Hindlimb muscle (tissue), 1 donor: ENCODE measurements at places on chromosomes 7 and 10.

DNA sequence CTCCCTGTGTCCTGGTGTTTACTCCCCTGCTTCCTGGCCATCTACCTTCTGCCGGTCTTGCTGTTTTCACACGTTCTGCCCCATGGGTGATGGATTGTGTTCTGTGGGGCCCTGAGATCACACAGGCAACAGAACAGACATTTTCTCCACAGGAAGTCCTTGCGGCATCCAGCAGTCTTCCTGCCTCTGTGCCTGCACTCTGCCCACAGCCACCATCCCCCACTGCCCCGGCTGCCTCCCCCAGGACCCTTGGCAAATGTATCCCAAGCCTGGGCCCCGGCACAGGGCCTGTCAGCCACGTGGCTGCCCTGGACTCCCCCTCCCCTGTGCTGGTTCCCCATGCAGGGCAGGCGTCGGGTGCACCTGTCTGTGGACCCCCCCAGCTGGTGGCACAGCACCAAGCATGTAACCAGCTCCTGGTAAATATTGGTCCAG, 184.2 kb downstream of the WDR37 start:
- DNase-seq, result no peak

- no peak for DNase-seq
Observed at GRCh38 chr10:46097576-46098317, 51.7 kb upstream of the MSMB start.

DNA sequence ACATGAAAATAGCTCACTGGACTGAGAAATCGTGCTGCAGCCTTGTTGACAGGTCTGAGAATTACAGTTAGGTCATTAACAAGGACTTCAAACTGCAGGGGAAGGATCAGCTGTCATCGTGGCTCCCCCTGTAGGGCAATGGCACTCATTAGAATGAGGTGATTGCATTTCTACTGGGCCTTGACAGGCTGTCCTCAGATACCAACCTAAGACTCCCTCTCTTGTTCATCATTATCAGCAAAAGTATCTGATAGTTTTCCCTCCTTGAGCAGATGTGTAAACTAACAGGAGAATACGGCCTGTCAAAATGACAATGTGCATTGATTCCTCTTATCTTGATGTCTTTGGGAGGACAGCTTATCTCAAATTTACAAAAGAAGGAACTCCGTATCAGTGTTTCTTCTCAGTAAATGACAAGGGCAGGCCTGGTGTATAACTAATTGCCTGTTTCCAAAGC, 648.5 kb upstream of the LRRN3 start:
- DNase-seq, result no peak

DNA sequence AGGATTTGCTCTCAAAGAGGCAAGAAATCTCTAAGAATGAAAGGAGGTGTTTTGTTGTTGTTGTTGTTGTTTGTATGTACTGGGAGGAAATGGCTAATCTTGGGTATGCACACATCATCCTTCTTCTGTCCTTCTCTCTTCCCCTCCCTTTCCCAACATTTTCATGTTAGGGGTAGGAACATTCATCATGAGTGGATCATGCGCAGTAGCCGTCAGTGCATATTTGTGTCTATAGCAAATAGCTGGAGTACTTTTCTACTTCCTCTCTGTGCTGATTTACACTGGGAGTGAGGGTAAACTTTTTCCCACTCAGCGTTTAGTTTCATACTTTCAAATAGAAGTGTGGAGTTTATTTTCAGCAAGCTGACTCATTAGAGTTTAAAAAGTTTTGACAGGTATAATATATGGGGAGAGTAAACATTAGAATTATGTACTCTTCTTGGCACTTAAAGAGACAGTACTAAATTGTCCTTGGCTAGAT, 80.5 kb upstream of the PRKG1 start:
- no peak for DNase-seq

- DNase-seq, result no peak
Observed at GRCh38 chr10:130739016-130739756, 572.3 kb downstream of the TCERG1L start.

- DNase-seq, result no peak
Observed at GRCh38 chr7:113338071-113338696, 219.8 kb upstream of the SMIM30 start.

GRCh38 chr7:22758576-22758975, 31.6 kb downstream of the IL6 start:
- DNase-seq, result no peak

DNA sequence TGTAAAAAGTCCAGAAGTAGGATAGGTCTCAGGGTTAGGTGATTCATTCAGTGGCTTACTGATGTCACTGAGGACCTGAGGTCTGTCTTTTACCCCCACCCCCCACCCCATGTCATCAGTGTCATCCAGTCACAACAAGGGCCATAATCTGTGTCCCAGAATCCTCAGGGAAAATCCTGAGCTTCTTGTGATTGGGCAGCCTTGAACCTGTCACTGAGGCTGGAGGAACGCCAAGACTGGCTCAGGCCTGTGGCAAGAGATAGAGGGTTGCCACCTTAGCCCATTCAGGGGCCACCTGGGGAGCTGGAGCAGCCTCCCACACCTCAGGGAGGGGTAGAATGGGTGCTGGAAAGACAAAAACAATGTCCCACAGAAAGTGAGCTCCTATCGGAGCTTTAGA, 29.7 kb downstream of the NUB1 start:
- DNase-seq, result no peak

- no peak for DNase-seq
Observed at GRCh38 chr7:1358376-1359050, 100.8 kb downstream of the MICALL2 start.

DNA sequence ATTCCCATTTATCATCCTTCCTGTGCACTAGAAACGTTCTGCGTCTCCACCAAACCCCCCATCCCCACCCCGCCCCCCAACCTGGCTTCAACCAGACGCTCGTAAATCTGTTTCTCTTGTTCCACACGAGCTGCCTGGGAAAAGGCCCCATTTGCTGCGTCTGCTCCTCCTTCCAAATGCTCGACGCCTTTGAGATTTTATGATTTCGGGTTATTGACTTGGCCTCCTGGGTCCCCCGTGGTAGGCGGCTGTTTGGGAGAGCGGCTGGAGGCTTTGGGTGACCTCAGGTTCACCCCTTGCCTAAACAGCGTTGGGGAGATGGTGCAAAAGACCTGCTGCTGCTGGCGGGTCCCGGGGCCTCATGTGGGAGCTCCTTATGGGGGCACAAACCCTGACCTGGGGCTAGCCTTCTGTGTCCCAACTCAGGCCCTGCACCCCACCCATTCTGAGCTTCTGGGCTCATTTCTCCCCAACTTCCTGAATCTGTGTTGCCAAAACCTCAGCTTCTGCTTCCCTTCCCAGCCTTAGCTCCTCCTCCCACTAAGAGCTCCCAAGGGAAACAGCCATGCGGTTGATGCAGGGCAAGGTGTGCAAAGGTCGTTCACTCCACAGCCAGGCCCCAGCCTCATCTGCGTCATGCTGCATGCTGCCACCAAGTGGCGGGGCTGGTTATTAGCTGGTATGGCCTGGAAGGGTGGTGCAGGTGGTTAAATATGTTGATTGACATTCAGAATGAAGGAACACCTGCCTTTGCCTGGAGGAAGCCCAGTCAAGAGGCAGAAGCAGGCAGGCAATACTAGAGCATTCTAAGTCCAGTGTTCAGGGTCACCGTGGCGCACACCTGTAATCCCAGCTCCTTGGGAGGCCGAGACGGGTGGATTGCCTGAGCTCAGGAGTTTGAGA, 49.1 kb upstream of the ELN start:
- no peak for DNase-seq

DNA sequence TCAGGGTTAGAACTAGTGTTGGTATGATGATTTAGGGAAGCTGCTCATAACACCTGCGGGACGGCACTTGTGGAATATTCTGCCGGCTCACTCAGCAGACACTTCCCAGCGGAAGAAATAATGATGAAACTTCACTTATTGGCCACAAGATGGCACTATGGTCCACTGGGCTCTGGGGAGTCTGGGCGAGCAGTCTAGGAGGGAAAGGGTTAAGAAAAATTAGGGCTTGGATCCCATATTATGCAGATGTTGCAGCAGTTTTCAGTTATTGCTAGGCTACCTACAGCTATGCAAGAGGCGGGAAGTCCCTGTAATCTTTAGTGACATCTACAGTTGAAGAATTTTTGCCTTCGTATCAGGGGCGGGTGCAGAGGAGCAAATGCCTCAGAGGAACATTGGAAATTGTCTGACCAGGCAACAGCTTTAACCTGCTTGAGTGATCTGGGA, 238.7 kb upstream of the PRSS58 start:
- DNase-seq, result peak; percentile 29

DNA sequence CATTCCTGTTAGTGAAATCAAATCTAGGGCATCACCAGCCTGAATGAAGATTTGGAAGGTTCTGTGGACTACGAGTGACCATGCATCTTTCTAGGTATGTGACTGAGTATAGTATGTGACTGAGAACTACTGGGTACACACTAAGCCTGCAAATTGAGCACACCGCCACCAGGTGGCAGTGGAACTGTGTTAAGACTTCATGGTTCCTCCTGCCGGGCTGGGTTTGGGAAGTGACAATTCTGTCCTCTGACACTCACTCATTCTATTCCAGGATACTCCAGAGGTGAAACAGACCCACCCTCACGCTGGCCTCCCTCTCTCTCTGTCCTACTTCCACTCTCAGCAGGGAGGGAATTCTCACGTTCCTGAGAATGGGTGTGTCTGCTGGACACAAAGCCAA, 84.0 kb upstream of the TMEM248 start:
- DNase-seq, result no peak

DNA sequence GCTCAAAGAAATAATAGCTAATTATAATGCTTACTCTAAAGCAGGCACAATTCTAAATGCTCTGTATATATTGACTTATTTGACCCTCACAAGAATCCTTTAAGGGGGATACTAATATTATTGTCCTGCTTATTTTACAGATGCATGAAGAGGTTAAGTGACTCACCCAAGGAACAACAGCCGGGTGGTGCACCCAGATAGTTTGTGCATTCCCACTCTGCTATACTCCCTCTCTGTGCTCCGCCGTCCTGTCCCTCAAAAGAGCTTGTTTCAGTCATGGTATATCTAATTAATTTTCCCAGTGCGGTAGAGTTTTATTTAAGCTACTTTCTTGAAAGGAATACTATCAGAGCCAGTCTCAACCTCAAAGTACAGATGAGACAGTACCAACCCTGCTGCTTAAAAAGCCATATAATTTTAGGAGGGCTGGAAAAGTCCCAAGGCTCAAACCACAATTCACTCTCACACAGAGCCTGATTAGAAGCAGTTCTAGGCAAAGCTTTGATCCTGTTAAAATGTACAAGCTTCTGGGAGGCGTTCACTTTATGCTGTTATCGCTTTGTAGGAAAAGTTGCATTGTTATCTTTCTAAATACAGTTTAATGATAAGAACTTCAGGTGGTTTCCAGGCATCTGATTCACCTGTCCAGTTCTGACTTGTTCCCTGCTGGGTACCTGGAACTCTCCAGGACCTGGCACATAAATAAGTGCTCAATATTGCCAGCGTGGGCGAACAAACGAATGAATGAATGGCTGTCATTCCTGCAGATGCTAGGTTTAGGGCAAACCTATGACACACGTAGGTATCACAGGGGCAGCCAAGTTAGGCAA, 261.5 kb upstream of the KLF14 start:
- no peak for DNase-seq

DNA sequence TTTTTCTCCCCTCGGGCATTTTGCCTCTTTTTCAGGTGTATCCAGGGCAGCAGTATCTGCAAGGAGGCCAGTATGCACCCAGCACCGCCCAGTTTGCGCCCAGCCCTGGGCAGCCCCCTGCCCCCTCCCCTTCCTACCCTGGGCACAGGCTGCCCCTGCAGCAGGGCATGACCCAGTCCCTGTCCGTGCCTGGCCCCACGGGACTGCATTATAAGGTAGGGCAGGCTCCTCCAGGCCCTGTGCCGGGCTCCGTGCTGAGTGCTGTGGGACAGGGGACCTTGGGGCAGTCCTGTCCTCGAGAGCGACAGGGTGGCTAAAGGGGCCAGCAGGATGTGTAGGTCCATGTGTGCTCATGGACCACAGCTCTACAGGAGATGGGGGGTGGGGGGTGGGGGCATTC, 10.6 kb downstream of the ZMIZ2 start:
- DNase-seq, result no peak

DNA sequence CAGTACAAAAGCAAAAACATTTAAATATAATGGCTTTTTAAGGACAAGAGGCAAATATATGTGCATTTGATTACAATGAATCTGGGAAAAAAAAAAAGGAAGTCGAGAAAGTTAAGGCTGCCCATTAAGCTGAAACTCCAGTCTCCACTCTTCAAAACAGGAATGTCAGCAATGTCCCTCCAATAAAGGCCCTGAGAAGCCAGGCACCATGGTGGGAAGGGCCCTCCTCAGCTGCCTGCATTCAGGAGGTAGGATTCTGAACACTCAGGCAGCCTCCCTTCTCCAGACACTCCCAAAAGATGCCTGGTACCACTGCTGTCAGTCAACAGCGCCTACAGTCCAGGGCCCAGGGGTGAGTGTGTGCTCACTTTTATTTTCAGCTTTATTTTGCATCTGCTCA, 121.3 kb upstream of the MGMT start:
- no peak for DNase-seq

DNA sequence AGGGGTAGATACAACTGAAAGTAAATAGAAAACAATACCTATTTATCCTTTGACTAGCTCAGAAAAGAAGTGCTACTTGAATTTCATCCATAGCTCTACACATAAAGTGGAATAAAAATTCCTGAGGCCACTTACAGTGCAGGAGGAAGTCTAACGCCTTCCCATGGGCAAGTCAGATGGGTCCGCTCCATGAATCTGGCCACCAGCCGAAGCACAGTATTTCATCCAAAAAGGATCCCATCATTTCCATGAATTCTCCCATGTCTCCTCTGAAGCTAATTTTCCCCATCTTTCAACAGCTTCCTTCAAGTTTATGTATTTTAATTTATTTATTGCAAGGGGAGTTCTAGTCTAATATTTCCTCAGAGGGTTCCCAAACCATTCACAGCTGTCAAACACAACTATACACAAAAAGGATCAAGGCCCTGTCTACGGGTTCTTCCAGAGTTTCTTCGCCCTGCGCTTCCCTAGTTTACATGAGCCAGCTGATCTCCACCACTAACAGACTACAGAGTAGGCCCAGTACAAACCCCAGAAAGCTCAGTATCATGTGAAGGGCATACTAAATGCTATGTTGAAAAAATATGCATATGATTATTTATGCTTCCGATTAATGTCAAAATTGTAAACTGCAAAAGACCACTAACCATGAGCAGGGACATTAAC, 184.7 kb downstream of the DOCK4 start:
- DNase-seq, result peak; percentile 22

- DNase-seq, result no peak
Observed at GRCh38 chr10:95242581-95243317, 48.1 kb downstream of the PDLIM1 start.

- DNase-seq, result no peak
Observed at GRCh38 chr10:47450442-47450841, 33.5 kb downstream of the ANXA8 start.

DNA sequence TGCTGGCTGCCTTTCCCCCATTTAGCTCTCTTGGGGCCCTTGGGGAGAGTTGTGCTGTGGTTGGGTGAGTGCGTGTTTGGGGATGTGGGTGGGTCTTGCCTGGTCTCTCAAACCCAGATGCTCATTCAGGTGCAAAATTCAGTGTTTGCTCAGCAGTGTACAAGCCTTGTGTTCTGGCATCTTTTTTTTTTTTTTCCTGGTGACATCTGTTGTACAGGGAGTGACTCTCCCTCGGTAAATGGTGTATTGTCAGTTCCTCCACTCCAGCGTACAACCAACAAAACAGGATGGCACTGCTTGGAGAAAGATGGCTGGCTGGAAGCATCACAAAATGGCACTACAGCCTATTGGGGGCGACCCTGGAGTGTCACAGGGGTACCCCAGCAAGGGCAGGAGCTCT, 75.5 kb downstream of the LRMDA start:
- DNase-seq, result no peak

- no peak for DNase-seq
Observed at GRCh38 chr10:69901628-69902505, 100.2 kb downstream of the COL13A1 start.
